MM.1S (cell line): ENCODE measurements at places on chromosomes 3 and 15.

- DNase-seq, result no peak
Observed at GRCh38 chr3:196867155-196867506, 589 bp upstream of the SENP5 start.

- DNase-seq, result no peak
Observed at GRCh38 chr15:74211656-74212055, 9.1 kb upstream of the STRA6 start.

- no peak for DNase-seq
Observed at GRCh38 chr3:10786640-10787039, 29.4 kb upstream of the SLC6A11 start.

DNA sequence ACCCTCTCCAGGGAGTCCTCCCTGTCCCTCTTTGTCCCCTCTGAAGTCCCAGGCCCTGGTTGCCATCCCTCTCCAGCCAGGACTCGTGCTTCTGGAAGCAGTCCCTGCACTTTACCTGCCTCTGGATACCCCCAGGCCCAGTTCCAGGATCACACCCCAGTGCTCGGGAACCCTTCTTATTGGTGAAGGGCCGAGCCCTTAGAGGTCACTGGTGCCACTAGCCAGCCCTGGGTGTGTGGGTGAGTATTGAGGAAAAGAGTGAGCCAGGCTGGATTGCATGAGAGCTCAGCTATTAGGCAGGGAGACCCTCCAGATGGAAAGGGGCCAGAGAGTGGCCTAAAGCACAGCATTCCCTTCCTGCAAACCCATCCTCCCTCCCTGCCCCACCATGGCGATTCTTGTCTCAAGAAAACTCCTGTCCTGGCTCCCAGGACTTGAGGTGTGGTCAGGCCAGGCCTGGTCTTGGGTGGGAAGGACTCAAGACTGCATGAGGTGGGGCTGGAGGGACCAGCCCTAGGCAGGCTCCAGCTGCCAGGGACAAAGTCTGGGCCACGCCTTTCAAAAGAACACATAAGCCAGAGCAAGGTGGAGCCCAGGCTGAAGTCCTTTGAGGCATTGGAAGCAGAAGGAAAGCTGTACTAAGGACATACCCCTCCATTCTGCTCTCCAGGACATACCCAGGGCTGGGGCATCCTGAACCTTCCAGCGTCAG is 4.8 kb upstream of the PHGR1 start:
- no peak for DNase-seq

- DNase-seq, result peak; percentile 80
Observed at GRCh38 chr15:74541494-74542165, 610 bp downstream of the ARID3B start.

GRCh38 chr3:150128126-150128525 is 157.4 kb upstream of the PFN2 start:
- no peak for DNase-seq

GRCh38 chr3:117308756-117309155 is 599.2 kb downstream of the TUSC7 start:
- no peak for DNase-seq

- DNase-seq, result peak; percentile 55
Observed at GRCh38 chr3:68972358-68972979, 40.1 kb upstream of the TAFA4 start.

DNA sequence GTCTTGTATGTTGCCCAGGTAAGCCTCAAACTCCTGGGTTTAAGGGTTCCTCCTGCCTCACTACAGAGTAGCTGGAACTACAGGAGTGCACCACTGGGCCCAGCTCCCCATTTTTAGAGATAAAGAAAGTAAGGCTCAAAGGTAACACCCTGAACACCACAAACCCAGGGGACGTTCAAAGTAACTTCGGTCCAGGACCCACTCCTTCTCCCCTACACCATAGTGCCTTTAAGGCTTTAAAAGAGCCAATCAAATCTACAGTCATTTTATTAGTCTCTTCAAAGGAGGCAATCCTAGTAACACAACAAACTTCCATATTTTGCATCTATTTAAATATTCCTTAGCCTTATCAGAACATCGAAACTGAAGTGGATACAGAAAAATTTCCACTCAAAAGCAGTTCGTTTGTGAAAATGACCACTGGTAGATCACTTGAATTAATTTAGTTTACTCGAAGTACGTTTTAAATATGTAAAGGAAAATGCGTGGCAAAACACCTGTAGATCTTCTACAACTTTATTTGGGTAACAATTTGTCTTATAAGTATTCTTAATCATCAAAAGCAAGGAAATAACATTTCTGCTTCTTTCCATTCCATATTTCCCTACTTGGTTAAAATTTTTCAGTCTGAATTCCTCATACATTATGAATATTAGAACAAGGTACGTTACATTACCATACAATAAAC is 1.8 kb downstream of the STAG1 start:
- DNase-seq, result peak; percentile 27

DNA sequence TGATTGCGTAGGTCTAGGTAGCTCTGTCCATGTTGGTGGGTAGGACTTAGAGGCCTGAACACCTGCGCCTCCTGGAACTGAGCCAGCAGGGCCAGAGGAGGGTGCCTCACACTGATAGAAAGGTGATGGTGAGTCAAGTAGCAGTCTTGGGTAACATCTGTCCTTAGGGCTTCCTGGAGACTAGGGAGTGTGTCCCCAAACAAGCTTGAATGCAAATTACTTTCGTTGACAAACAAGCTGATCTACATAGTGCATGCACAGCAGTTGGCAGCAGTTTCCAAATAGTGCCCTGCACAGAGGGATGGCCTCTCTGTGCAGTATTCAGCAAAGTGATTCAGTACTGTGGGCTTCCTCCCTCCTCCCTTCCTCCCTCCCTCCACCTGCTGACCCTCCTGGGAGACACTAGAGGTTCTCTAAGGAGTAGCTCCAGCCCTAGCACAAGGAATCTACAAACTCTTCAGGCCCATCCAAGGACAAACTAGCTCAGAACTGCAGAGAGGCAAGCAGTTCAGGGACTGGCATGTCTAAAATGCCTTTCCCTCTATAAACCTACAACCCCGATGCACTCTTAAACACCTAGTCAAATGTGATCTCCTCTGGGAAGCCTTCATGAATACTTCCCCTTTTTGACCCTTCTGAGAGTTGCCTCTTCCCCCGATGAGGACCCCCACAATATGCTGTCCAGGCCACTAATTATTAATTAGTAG is 61.0 kb downstream of the TLE3 start:
- DNase-seq, result peak; percentile 98

GRCh38 chr3:39910826-39911464 is 101.5 kb downstream of the MYRIP start:
- no peak for DNase-seq

DNA sequence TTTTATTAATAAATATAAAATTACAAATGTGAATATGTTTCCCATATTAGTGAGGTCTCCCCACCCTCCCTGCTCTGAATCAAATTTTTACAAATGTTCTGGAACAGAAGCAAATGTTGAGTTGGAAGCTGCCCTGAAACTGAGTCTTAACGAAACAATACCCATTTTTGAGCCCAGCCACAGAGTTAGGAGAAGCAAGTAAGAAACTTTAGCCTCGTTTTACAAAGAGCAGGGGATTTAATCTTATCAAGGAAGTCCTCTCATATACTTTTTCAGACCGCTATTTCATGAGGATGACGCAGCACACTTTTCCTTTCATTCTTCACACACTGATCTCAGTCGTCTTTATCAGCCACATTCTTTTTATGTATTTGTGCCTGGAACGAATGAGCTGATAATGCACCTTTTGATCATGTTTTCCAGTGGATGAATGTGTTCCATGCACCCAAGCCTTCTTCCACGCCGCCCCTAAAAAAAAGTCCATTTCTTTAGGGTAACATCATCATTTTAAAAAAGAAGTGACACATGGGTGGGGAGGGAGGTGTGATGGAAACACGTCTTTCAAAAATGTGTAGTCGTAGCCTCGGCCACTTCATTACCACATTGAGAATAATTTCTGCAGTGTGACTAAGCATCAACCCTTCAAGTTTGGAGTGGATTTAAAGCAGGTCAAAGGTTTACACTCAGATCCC is 48.1 kb downstream of the SETMAR start:
- DNase-seq, result peak; percentile 51

- no peak for DNase-seq
Observed at GRCh38 chr3:25177041-25177440, 251.0 kb upstream of the RARB start.

DNA sequence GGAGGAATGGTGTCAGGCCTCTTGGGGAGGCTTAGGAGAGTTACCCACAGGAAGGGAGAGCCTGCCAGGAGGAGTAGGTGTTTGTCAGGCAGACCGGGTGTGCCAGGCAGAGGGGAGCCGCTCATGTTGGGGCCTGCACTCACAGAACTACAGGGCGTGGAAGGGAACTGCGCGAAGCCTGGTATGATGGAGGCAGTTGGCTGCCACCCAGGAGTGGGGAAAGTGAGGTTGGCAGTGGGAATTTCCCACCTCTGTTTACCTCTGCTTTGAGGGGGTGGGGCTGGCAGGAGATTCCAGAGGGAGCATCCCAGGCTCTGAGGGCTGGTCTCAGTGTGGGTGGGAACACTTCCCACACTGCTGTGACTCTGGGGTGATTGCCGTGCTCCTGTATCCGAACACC is 99.9 kb downstream of the SLCO3A1 start:
- no peak for DNase-seq

DNA sequence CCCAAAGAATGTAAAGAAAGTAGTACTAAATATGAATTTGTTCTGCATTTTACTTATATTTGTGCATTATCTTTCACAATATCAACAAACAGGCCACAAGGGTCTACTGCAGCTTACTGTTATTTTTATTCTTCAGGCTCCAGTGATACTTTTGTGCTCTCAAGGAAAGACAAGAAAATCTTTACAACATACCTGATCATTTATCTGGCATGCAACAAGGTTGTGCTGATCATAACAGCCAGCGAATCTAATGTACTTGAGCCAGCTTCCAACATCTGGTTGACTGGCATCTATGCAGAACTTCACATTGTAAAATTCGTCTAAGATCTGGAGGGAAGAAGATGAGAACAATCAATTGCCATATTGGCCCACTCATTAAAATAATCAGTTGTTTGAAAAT is 520.0 kb downstream of the MECOM start:
- DNase-seq, result no peak

- DNase-seq, result no peak
Observed at GRCh38 chr3:109161487-109162123, 25.1 kb downstream of the C3orf85 start.

DNA sequence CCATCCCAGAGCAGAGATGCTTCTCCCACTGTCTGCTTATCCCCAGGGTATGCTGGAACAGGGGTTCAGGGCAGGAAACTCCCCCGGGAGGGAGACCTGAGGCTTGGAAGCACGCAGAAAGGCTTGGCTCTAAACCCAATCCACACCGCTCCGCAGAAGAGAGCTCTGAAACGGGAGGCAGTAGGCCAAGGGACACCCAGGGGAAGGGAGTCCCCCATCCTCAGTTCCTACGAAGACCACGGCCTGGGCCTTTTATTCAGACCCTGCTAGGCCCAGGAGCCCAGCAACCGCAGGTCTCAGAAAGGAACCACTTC is 1.8 kb upstream of the HAPLN3 start:
- DNase-seq, result no peak

DNA sequence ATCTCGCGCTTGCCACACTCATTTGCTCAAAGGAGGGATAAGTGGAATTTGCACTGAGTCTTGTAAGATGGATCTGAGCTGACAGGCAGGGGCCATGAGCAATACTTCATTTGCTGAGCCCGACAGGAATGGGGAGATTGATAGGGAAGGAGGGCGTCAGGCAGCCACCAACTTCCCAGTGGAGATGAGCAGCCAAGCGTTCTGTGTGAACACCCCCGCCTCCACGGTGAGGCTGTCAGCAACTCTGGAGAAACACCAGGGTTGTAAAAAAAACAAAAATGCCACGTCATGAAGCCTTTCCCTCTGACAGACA is 36.8 kb downstream of the TLE3 start:
- no peak for DNase-seq

- DNase-seq, result no peak
Observed at GRCh38 chr3:59084583-59084982, 34.8 kb upstream of the CFAP20DC start.

GRCh38 chr3:197105786-197106185 is 76.2 kb upstream of the MELTF start:
- no peak for DNase-seq

DNA sequence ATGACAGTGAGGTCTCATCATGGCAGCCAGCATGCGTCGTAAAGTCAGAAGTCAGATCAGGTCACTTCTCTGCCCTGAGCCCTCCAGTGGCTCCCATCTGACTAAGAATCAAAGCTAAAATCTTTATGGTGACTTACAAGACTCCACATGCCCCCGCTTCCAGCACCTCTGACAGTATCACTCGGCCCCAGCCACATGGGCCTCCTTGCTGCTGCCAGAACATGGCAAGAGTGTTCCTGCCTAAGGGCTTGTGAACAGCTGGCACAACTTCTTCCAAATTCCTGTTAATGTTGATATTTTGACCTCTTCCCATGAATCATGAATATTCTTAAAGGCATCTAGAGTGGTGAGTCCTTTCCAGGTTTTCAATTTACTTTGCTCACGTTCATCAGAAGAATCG is 20.5 kb downstream of the POLR2M start:
- no peak for DNase-seq

DNA sequence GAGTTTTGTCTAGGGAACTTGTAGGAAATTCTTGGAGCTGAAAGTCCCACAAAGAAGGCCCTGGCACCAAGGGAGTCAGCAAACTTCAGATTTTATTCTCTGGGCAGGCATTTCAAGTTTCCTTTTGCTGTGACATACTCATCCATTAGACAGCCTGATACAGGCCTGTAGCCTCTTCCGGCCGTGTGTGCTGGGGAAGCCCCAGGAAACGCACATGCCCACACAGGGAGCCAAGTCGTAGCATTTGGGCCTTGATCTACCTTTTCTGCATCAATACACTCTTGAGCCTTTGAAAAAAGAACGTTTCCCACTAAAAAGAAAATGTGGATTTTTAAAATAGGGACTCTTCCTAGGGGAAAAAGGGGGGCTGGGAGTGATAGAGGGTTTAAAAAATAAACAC is 15.0 kb downstream of the TIGIT start:
- peak; percentile 34 for DNase-seq

GRCh38 chr3:98972155-98972554 is 70.7 kb upstream of the DCBLD2 start:
- no peak for DNase-seq

GRCh38 chr3:99315896-99316295 is 322.5 kb upstream of the COL8A1 start:
- DNase-seq, result no peak

DNA sequence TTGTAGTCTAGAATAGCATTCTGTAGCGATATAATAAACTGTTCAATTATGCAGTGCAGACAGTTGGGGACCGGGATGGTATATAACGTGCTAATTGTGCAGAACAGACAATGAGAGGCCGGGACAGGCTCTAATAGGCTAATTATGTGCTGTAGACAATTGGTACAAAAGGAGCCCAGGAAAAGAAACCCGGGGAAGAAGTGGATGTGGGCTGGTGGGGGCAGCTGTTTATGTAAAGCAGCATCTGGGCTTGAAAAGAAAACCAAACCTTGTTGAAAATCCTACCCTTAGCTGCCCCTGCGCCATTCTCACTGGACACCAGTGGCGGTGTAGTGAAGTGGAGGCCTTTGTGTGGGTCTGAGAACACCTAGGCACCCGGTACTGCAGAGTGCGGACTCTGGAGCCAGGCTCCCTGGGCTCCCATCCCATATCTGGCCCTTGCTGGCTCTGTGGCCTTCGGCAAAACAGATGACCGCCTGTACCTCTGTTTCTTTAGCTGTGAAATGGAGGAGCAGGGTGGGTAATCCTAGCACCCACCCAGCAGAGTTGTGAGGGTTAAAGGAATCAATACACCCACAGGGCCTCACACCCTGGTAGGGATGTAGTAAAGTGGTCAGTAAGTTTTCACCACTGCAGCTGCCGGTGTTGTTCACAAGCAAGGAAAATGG is 51.5 kb downstream of the CMTM6 start:
- no peak for DNase-seq
